ENCODE measurements at places on chromosomes 4 and X.

DNA sequence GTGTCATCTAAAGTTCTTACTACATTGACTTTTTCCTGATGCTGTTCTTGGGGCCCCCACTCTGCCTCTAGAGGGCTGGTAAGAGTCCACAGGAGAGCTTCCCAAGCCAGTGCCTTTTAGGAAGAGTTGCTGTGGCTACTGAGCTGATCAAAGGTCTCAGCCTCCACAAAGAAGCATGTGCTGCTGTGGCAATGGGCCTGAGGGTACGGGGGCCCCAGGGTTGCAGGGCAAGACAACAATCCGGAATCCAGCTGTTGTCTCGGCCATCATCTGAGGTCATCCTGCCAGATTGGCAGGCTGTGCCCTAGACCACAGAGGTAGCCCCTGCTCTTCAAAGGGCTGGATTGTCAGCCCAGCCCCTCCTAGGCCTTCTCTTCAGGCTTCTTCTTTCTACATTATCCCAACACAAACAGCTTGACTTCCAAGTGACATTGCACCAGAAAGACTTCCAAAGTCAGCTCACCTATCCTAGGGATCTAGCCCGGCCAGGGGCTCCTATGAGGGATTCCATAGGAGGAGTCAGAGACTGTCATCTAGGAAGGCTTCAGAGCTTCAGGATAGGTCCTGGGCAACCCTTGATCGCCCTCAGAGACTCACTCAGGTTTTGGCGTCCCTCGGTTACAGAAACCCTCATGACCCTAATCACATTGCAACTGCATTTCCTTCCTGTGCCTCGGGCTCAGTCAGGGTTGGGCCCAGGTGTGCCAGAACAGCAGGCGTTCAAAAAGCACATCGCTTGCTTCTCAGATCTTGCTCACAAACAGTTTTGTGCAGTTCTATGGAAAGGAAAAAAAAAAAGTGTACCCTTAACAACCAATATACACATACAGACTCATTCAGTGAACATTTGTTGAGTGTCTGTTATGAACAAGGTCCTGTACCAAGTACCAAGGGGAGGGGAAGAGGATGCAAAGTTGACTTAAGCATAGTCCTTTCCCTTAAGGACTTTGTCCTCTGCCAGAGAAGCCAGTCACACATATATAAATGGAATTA is 27.8 kb downstream of the SLC25A5 start:
- DNase-seq: no peak

DNA sequence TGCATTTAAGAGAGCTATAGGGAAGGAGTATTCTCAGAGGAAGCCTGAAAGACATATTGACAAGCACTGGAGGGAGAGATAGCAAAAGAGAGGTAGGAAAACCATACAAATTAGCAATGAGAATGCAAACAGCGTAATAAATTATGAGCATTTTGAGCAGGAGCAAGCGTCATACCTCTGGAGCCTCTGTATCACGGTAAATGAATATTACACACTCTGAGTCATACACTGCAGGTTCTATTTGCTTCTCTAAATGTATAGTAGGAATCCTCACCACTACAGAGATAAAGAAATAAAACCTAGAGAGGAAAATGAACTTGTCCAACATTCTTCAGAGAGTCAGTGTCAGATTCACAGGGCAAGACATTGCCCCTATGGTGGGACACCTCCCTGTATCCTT is 46.4 kb upstream of the GABRE start:
- no peak for DNase-seq

GRCh38 chrX:153400146-153401132 is 711 bp downstream of the PNMA6E start:
- DNase-seq: no peak

GRCh38 chrX:97898798-97899197 is 1015.1 kb downstream of the RPA4 start:
- no peak for DNase-seq

- no peak for DNase-seq
Measured at GRCh38 chrX:41335198-41335957, 1.4 kb downstream of the DDX3X start.

DNA sequence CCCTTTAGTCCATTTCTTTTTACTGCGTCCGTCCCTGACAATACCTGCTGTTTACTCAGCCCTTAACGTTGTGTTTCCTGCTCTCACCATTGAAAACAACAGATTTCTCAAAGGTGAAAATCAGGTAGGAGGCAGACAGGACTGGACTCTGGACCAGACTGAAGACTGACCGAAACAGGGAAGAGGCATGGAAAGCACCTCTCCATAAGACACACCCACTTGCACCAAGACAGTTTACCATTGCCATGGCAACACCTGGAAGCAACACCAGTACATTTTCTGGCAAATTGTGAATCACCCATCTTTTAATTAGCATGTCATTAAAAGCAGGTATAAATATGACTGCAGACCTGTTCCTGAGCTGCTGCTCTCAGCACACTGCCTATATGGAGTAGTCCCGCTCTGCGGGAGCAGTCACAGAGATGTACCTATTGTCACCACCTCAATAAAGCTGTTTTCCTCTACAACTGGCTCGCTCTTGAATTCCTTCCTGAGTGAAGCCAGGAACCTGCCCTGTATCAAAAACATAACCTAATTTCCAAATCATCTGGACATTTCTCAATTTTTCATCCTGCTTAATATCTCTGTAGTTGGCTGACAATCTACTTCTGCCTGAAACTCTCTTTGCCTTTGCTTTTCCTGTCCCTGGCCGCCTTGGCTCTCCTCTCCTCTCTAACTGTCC is 117.0 kb downstream of the RNF150 start:
- no peak for DNase-seq

- DNase-seq: no peak
Measured at GRCh38 chr4:113828702-113829101, 67.2 kb upstream of the CAMK2D start.

DNA sequence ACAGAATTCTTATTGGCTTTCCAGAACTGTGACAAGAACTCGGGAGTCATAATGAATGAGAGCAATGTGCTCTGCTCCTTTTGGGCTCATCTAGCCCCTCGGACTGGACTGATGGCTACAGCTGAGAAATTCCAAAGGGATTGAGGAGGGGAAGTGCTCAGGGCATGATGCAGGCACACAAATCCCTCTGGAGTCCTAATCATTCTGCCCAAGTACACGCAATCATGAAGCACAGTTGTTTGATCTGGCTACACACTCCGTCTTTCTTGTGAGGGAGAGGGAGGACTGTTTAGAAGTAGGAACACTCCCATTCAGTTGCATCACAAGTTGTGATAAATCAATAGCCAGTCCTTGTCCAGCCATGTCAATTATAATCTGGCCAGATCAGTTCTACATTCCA is 237.5 kb downstream of the COL25A1 start:
- no peak for DNase-seq

Measured in DMS79 treated with DMSO at 0.1 percent for 48 hours (cell line).